Dermis lymphatic vessel endothelial cell (primary cell): ENCODE measurements at places on chromosomes 4 and X. TPM values are rescaled to one million over a fixed set of nuclear protein-coding genes. Genes with fewer than 3 reads are reported as not detected.

MAP7D2 gene
- total RNA-seq = under 0.01 and 0.09 TPM in 2 replicates

CT45A1 gene
- total RNA-seq = not detected in 2 replicates

CWH43 gene
- not detected in 2 replicates for total RNA-seq

SORBS2 gene
- total RNA-seq = 45.1 and 156 TPM in 2 replicates

MAGEA10 gene
- not detected in 2 replicates for total RNA-seq

PPARGC1A gene
- 0.34 and 0.76 TPM in 2 replicates for total RNA-seq

HMX1 gene
- not detected in 2 replicates for total RNA-seq

FDCSP gene
- not detected in 2 replicates for total RNA-seq

TMEM255A gene
- total RNA-seq = not detected in 2 replicates
